ENCODE measurements at places on chromosomes 2 and 18.
A peak's percentile ranks its signal among the peaks of the same experiment; 100 is the strongest.

GRCh38 chr2:238985931-238986446 lies 138.1 kb downstream of the TWIST2 start:
- DNase-seq: no peak

DNA sequence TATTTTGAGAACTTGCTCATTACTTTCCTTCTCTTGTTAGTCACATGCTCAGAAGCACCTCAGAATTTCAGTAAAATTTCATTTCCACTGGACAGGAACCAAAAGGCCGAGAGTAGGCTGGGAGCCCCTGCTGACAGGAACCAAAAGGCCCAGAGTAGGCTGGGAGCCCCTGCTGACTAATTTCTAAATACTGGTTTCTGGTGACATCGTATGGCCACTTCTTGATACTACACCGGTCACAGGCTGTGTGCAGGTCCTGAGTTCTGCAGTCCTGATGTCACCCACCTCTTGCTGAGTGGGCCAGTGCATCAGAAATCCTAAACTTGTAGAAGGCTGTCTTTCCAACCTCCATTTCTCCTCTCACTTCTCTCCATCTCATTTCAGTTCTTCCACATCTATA lies 17.7 kb upstream of the EN1 start:
- DNase-seq: no peak

DNA sequence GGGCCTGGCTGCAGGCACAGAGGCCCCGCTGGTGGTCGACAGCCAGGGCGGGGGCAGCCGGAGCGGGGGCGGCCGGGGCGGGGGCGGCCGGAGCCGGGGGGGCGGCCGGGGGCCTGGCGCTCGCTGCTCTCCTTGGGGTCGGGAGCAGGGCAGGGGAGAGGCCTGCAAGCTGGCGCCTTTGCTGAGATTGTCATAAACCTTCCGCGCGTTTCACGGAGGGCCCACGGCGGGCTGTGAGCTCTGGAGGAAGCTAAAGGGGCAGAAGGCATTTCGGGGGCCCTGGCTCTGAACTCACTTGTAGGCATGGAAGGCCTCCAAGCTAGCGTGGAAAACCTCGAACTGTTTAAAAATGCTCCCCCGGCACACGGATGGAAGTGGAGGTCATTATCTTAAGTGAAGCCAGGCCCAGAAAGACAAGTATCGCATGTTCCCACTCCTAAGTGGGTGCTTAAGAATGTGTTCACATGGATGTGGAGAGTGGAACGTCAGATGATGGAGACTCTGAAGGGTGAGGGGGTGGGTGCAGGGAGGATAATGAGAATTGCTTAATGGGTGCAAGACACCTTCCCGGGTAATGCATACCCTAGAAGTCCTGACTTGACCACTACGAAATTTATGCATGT lies 629 bp downstream of the PRELID3A start:
- DNase-seq: peak; percentile 28

DNA sequence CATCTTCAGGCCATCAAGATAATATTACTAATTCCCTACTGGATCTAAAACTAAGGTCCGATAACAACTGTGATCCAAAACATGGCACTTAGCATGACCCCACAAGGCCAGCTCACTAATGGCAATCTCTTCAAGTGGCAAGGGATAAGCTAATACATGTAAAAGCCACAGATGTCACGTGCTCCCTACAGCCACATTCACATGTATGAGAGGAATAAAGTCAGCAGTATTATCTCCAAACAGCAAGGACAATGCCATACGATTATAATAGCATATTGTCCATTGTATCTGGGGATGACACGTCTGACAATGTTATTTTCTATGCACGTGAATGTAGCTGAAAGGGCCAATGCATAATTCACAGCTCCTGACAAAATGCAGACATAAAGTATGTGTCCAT lies 56.0 kb downstream of the KLF7 start:
- no peak for DNase-seq

GRCh38 chr18:70288171-70288850 lies 534 bp upstream of the SOCS6 start:
- no peak for DNase-seq

- DNase-seq: no peak
Measured at GRCh38 chr2:239156516-239157265, 244.1 kb downstream of the HDAC4 start.

GRCh38 chr2:107685421-107685986 lies 141.2 kb upstream of the RGPD4 start:
- DNase-seq: no peak

DNA sequence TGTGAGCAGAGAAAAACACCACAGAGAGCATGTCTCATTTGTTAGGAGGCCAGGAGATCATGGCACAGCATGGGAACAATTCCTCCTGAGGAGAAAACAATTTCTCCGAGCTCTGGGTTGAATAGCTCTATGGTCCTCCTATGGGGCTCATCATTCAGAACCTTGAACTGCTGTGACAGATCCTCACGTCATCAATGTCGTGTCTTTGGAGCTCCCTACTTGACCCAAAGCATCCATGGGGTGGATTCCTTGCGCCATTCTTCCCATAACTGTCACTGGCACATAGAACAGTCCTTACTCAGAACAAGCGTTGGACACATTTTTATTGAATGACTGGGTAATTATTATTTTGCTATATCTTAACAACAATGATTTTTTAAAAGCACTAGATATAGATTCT lies 15.8 kb upstream of the TCF4 start:
- no peak for DNase-seq

DNA sequence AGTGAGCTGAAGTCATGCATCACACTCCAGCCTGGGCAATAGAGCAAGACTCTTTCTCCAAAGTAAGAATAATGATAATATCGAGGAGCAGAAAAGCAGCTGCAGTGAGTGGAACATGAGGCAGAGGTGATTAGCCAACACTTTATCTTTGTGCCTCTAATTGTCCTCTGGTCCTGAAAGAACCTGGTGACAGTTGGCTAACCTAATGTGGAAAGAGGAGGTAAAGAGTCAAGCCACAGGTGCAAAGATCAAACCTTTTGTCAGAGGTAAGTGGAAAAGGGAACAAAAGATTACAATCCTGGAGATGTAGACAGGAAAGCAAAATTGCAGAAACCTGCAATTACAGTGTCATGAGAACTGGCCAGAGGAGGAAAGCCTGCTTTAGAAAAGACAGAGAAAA lies 53.5 kb upstream of the LCLAT1 start:
- no peak for DNase-seq

- no peak for DNase-seq
Measured at GRCh38 chr2:102606353-102606752, 13.0 kb upstream of the SLC9A2 start.

DNA sequence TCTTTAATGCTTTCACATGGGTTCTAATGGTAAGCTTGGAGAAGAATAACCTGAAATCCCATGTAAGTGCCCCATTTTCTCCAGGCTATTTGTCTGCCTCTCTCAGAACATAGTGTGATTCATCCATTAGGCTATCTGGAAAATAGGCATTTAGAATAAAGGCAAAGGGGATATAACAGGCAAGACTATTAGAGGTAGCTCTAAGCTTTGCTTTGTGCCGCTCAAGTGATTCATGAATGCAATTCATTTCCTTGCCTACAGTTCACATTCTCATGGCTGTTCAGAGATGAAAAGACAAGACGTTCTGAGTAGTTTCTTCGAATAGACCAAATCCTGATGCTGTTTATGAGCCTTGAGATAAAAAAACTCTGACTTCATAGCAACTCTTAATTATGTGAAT lies 101.7 kb downstream of the ANKRD44 start:
- DNase-seq: no peak

- no peak for DNase-seq
Measured at GRCh38 chr2:212939777-212940531, 211.5 kb downstream of the IKZF2 start.

GRCh38 chr2:175309799-175310198 lies 128.3 kb upstream of the ATP5MC3 start:
- peak; percentile 1 for DNase-seq

- no peak for DNase-seq
Measured at GRCh38 chr2:141348481-141348880, 782.3 kb downstream of the LRP1B start.

DNA sequence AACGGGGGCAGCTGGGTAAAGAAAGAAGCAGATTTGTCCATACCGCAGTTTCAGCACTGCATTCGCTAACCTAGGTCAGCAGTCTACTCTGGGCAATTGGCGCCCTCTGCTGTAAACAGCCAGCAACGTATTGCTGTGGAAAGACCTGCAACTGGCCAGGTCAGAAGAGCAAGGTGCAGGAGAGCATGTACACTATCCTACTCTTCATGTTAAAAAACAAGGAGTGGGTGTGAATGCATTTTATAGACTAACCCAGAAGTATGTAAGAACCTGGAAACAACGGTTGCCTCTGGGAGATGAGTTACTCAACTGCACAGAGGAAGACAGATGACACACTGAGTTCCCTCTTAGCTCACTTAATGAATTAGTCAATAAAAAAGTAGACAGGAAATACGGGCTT lies 6.2 kb downstream of the MRPS5 start:
- DNase-seq: peak; percentile 48

DNA sequence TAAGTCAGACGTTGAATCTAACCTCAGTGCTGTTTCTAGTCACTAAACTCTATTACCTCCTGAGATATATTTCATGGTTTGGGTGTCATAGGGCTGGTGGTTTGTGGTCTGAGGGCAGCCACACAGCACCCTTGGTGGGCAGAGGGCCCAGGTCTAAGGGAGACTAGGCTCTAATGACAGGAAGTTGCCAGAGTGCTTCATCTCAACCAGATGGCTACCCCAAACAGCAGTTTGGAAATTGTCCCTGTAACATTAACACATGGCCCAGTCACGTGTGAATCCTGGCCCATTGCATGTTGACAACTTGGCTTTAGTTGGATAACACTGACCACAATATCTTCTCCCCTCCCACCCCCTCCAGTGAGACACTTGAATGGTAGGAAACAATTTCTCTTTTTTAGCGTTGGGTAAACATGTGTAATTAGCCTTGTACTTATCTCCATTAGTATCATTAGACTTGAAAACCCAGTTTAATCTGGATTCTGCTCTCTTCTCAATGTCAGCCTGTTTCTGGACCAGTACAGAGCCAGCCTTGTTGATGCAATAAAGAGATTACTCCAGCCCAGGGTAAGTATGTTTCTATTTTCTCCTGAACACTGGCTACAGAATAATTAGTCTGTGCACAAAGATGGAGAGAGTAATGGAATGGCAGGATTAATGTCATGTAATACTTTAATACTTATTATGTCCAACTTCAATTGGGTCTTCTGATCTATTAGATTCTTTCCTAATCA lies 187.8 kb upstream of the SIX3 start:
- DNase-seq: no peak

DNA sequence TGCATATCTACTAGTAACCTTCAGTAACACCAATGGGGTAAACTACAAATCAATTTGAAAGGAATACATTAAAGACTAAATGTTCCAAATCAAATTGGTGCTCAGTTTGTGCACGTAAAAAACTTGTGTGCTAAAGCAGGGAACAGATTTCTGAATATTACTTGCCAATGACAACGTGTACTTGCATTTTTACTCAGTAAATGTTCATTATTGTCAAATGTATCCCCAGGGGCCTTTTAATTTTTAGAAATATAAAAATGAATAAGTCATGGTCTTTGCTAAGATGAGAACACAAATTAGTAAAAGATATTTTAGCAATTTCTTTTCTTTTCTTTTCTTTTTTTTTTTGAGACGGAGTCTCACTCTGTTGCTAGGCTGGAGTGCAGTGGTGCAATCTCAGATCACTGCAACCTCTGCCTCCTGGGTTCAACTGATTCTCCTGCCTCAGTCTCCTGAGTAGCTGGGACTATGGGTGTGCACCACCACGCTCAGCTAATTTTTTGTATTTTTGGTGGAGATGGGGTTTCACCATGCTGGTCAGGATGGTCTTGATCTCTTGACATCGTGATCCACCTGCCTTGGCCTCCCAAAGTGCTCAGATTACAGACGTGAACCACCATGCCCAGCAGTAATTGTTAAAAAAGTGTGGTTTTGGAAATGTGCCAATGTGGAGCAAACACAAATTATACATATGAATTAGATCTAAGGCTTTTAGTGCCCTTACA lies 52.6 kb downstream of the PMAIP1 start:
- DNase-seq: no peak

DNA sequence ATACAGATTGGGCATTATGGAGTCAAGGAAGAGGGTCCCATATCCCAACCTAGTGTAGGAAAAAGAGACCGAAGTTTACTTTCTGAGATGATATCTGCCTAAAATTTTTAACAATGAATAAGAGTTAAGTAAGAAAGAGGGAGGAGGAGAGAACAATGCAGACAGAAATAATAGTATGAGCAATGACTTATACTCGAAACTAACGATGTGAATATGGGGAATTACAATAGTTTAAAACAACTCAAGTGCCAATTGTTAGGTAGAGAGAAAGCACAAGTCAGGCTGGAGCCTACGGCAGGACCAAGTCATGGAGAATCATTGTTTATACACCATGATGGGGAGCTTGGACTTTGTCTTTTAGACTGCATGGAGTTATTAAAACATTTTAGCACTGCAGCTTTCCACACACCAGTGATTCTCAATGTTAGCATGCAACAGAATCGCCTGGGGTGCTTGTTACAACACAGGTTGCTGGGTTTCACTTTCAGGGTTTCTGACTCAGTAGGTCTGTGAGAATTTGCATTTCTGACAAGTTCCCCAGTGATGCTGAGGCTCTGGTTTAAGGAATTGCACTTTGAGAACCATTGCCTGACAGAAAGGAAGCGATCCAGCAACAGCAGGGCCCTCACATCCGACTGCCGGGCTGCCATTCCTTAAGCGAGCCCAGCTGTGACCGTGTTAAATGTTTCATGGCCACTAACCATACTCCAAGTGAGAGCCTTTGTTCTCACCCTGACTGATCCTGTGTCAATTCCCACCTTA lies 511.2 kb downstream of the DCDC2C start:
- DNase-seq: no peak

GRCh38 chr2:240905176-240905781 lies 857 bp upstream of the CROCC2 start:
- no peak for DNase-seq

- DNase-seq: no peak
Measured at GRCh38 chr18:37019157-37019827, 190.4 kb downstream of the KIAA1328 start.

DNA sequence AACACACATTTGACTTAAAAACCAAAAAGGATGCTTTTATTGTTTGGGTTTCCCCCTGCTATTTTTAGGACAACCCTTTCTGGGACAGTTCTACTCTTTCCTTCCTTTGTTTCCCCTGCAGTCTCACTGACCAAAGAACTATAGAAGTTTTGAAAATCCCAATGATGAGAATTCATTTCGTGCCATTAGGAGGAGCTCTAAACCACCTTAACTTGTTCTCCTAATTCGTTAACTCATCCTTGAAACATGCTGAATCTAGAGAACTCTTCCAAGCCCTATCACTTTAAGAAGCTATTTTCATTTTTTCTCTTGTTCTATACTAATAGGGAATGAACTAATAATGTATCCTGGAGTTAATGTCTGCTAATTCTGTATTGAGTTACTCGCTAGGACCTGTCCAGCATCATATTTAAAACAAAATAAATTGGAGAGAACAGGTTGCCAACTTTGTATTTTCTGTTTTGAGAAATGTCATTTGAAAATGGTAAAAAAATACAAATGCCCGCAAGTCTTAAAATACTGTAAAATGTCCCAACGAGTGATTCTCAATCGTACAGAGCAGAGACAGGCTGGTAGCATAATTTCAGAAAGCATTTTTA lies 62.9 kb downstream of the AFTPH start:
- peak; percentile 52 for DNase-seq

GRCh38 chr2:128374001-128374710 lies 55.5 kb upstream of the HS6ST1 start:
- DNase-seq: no peak

Data from putamen (tissue), 1 donor.